ENCODE measurements at places on chromosomes 6 and 20.

- DNase-seq = no peak
Measured at GRCh38 chr6:36809941-36810803, 29.1 kb downstream of the CPNE5 start.

DNA sequence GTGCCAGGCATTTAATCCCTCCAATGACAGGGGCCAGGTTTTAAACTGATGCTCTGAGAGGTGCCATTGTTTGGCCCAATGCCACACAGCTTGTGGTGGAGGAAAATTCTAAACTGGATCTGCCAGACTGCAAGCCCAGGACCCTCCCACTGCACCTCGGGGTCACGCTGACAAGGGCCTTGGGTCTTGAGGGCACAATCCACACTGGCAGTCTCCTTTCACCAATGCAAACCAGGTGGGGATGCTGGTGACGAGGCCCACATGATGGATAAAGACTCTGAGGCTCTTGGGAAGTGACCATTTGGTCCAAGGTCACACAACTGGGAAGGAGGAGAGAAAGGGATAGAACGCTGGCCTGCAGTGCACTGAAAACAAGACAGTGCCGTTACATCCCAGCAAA lies 14.7 kb downstream of the ANKRD60 start:
- no peak for DNase-seq

- DNase-seq = no peak
Measured at GRCh38 chr20:46312075-46312944, 4.0 kb upstream of the CDH22 start.

GRCh38 chr20:8043687-8044282 lies 24.2 kb upstream of the TMX4 start:
- DNase-seq = no peak

DNA sequence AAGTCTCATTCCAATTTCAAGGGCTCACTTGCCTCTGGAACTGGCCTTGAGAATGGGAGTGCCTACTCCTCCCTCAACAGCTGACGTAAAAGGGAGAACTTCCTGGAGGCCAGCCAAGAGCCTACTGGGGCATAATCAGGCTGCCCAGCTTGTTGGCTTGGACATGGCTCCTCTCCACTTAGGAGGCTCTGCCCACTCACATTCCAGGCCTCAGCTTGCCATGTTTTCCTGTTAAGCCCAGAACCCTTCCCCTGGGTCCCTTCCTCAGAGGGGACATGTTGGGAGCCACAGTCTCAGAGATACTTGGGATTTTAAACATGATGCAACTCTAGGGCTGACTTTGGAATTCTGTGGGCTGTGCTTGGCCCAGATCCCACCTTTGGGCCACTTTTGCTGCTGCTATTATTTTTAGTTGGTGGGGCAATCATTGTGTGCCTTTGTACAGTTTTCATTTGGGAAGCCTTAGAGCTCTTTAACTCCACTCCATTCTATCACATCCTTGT lies 31.5 kb upstream of the ADTRP start:
- no peak for DNase-seq

DNA sequence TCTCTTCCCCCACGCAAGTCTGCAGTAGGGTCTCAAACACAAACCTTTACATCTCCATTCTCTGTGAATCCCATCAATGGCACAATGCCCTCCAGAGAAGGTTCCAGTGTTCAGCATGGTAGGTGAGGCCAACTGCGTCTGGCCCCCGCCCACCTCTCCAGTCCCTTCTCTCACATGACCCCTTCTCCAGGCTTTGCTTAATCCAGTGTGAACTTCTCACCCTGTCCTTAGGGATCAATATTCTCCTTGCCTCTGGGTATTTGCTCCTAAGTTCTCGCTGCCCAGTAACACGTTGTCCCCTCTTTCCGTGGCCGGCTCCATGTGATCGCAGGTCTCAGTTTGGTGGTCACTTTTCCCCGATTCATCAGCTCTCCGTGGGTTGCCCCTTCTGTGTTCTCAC lies 225.1 kb upstream of the PMEPA1 start:
- DNase-seq = no peak

- no peak for DNase-seq
Measured at GRCh38 chr20:60283281-60283680, 325.1 kb downstream of the CDH26 start.

DNA sequence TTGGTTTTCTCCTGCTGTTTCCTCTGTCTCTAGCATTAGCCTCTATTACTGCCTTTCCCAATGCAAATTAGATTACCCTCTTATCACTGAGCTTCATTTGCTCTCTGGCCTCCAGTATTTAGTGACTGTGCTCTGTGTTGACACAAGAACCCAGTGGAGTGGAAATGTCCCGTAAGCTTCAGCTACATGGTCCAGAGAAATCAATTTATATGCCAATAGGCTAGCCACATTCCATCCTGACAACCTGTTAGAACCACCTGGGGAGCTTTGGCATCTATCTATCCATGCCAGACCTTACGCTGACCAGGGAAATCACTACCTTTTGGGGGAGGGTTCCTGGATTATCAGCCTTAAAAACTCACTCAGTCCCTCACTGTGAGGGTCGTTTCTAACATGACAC lies 459.6 kb downstream of the UTRN start:
- DNase-seq = no peak

DNA sequence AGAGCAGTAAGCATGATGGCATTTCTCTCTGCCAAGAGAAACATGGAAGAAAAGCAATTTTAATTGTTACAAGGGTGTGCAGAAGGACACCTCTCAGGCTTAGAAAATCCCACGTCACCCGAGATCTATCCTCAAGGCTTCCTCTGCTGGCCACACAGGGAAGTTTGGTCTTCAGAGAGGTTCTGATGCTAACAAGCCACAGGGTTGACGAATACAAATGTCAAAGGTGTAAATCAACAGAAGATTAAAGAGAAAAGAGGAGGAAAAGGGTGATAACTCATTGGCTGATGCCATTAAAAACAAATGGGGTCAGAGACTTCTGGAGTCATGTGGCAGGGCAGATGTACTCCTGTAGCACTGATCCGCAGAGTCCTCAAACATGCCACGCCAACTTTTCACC lies 33.6 kb upstream of the SPDEF start:
- no peak for DNase-seq

DNA sequence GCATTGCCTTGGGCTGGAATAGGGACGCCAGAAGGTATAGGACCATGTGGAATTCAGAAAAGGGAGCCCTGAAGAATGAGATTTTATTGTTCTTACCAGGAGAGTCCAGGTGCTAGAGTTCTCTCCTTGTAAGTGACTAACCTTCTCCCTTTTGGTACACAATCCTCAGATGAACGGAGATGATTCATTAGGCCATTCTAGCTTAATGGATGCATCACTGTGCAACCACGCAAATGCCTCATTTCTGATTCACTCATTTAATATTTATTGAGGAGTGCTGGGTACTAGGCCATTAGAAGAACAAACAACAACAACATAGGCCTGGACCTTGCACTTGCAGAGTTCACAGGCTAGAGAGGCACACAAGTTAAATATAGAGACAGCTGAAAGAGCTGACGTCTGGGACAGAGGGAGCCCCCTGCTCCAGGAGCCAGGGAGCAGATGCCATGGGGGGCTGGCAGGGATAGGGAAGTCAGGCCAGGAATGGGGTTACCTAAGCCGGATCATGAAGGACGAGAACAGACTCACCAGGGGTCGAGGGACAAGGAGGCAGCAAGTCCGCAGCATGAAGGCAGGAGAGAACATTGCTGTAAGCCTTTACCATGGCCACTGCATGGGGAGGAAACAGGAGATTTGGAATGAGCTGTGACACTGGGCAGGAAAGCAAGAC lies 179.5 kb upstream of the AKAP12 start:
- DNase-seq = no peak

- no peak for DNase-seq
Measured at GRCh38 chr6:67358241-67358640, 1276.8 kb upstream of the ADGRB3 start.

- DNase-seq = no peak
Measured at GRCh38 chr6:33107641-33108040, 31.9 kb downstream of the HLA-DPB1 start.

- DNase-seq = no peak
Measured at GRCh38 chr6:112984899-112985298, 637.8 kb downstream of the RFPL4B start.

DNA sequence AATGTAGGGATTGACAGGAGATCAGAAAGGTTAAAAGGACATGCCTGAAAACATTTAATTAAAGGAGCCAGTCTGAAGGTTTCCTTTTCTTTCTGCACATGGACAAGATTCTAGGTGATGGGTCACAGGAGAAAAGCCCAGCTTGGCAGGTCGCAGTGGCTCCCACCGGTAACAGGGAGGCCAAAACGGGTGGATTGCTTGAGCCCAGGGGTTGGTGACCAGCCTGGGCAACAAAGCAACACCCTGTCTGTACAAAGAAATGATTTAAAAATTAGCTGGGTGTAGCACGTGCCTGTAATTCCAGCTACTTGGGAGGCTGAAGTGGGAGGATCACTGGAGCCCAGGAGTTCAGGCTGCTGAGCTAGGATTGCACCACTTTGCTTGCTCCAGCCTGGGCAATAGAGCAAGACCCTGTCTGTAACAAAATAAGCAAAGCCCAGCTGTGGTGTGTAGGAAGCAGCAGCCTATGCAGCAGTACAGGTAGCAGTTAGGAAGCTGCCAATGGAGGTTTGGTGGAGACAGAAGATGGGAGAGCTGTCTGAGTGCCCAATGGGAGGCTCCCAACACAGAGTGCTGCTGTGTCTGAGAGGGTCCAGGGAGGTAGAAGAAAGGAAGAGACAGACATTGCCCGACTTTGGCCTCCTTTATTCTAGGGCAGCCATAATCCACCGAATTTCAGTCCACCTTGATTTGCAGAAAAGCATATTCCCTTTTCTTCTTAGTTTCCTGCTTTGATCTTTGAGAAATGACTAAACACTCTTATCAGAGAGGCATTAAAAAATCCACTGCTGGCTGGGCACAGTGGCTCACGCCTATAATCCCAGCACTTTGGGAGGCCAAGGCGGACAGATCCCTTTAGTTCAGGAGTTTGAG lies 7.1 kb upstream of the AP5S1 start:
- no peak for DNase-seq

DNA sequence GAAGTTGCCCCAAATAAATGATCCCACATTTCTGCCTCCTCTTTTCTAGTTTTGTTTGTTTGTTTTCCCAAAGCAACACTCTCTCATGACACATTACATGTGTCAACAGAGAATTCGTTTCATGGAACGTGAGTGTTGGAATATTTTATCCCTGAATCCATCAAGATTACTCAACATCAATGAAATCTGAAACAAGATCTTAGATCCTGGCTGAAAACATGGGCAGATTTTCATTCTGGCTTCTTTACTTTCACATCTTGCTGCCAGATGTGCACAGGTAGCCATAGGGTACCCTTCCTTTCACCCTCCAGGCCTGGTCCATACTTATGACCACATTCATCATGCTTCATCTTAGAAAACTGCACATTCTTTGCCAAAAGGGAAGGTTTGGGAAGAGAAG lies 347.0 kb downstream of the DOK5 start:
- DNase-seq = no peak

GRCh38 chr6:147207837-147208754 lies 3.9 kb downstream of the STXBP5 start:
- no peak for DNase-seq

DNA sequence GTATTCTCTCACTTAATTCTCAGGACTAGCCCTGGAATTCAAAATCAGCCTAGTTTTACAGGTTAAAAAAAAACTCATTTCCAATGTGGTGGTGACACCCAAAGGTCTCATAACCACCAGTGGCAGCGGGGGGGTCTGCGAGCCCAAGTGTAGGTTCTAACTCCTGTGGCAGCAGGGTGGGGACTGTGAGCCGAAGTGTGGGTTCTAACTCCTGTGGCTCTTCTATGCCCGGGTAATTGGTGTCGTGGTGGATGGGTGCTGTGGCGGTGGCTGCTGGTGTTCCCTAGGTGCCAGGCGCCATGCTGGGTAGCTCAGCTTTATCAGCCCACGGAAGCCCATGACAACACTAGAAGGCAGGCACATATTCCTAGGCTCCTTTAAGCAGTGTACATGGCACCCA lies 4.9 kb upstream of the ANKRD60 start:
- no peak for DNase-seq

DNA sequence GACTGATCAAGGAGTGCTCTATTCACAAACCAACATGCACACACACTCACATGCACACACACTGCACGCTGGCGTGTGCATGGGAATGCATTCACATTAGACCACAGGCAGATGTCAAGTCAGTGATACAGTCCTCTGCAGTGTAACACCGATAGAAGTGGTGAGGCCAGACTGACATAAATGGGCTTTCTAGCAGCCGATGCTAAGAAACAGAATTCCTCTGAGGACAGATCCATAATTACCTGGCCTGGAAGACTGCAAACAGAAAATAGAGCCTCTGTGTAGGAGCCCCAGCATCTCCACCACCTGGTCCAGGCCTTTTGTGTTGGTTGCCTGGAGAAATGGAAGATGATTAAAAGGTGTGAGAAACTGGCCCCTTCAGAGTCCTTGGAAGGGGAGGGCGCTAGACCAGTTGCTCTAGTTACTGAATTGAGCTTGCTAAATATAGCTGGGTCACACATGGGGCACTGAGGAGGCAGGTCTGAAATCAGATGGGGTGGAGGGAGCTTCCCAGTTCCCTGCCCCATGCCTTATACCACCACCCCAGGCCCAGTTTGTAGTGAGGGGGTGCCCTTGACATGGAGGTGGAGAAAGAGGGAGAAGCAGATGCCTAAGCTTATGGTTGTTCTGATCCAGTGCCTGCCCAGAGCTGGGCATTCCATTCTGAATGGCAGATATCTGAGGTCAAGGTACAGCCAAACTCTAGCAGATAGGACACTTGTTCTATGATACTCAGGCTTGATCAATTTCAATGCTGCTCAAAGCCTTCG lies 233.8 kb downstream of the LRFN2 start:
- no peak for DNase-seq

- DNase-seq = no peak
Measured at GRCh38 chr6:21404577-21404976, 189.0 kb upstream of the SOX4 start.

GRCh38 chr6:123372737-123373136 lies 264.0 kb downstream of the TRDN start:
- no peak for DNase-seq

GRCh38 chr6:24719125-24719971 lies at the start of gene C6orf62:
TSS of gene C6orf62 (minus strand) at chr6:24719154. CDS start at chr6:24718668, 486 bp downstream.
- DNase-seq = no peak

- no peak for DNase-seq
Measured at GRCh38 chr6:126388104-126388598, 48.2 kb downstream of the CENPW start.

DNA sequence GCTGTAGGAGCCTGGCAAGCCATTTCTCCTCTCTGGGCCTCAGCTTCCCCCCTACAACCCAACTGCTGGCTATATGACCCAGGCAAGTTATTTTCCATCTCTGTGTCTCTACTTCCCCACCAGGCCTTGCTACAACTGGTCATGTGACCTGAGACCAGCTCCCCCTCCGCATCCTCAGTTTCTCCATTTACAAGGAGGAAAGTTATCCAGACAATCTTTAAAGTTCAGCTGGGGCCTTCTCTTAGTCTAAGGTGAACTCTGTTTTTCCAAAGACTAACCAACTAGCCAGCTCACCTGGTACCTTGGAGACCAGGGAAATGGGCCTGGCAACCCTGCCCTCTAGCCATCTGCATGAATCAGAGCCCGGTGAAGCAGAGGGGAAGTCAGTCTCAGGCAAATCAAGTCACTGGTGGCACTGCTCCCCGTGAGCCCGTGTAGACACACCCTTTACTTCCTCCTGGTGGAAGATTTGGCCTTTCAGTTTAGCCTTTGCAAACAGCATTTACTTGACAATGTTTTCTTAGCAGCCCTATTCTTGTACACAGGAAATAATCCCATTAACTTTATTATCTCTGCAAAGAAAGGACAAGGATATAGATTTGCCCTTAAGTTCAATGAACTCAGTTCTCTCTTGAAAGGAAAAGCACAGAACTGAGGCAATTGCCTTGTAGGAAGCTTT lies 157.7 kb downstream of the VEGFA start:
- DNase-seq = no peak

- DNase-seq = no peak
Measured at GRCh38 chr6:37110500-37111461, 59.2 kb upstream of the PIM1 start.

- no peak for DNase-seq
Measured at GRCh38 chr6:117795234-117795633, 111.8 kb upstream of the SLC35F1 start.
